NCI-H1436 treated with DMSO at 0.1 percent for 48 hours (cell line): ENCODE measurements at places on chromosomes 3 and 15.

DNA sequence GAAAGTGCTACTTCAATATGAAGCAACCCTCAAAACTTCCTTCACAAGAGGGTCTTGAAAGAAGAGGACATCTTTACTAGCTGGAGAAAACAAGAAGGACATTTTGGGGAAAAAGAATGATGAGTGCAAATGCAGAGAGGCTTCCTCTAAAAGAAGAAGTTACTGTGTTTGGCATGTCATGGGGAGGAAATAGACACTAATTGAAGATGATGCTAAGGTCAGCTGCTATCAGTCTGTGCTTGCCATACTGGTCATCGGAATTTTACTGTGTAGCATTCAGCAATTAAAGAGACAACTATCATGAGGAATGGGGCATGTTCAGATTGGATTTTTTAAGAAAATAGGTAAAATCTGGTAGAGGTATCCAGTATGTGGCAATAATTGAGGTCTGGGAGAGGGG lies 60.0 kb downstream of the THRB start:
- DNase-seq = no peak

- no peak for DNase-seq
Measured at GRCh38 chr3:147383617-147384016, 22.7 kb downstream of the ZIC4 start.

- DNase-seq = no peak
Measured at GRCh38 chr3:61564395-61565059, 3.2 kb downstream of the PTPRG start.

DNA sequence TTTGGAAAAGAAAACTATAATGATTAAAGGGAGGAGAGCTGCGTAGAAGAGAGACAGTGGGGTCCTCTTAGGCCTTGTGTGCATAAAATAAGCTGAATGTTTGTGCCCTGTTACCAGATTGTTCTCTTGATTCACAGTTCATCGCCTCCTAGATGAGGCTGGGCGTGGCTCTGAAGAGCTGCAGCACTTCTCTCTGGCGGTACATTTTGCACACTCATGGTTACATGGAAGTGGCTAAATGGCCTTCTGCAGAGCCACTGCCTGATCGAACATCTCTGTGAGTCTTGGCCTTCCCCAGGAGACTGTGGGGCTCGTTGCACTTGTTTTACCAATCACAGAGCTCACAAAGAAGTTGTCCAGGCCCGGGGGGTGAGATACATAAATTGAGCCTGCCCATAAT lies 208.8 kb downstream of the GABRG3 start:
- no peak for DNase-seq

DNA sequence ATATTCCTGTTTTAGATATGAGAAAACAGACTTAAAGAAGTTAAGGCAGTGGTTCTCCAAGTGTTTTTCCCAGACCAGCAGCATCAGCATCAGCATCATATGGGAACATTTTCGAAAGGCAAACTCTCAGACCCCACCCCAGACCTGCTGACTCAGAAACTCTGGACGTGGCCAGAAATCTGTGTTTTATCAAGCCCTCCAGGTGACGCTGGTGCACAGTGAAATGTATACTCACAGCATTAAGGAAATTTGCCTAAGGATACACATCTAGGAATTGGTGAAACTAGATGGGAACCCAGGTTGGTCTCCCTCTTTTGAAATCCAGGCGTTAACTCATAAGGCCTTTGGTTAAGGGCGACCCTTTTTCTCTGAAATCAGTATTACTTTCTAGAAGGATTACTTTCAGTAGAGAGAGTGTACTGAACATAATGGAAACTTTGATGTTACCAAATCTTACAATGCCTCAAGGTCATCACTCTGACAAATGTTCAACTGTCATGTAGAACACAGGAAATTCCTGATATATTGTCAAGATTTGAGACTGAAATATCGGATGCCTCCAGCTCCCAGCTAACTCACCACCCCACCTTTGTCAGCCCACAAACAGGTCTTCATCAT lies 910.2 kb downstream of the ROBO1 start:
- DNase-seq = no peak

DNA sequence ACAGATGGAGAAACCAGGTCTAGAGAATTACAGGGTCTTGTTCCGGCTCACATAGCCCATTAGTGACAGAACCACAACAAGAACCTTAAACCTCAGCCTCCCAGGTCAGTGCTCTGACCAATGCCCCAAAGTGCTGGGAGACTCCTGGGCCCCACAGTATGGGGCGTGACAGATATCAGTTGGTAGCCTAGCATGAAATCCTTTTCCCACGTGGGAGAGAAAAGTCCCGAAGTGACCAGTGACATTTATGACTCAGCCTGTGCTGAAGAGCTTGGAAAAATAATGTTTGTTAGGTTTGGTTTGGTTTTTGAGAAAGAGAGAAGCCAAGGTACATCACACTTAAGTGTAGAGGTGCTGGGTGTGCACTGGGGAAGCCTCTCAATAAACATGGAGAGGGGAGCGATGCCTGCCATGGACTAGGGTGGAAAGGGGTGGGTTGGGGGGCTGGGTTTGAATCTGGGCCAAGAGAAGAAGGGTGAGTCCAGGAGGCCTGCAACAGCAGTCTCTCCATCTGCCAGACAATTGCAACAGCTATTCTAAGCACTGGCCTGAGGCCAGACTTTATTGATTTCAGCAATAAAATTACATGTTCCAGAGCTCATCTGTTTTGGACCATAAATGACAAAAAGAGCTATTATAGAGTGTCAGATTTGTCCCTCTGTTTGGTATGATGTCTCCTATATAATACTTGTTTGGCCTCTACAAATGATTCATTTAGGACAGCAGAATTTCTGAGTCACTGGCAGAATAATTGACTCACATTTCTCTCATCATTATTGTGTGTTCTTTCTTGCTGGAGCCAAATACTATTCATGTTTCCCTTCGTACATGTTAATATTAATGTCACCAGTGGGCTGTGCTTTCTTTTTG lies 43.4 kb downstream of the C2CD4A start:
- DNase-seq = peak; percentile 4

DNA sequence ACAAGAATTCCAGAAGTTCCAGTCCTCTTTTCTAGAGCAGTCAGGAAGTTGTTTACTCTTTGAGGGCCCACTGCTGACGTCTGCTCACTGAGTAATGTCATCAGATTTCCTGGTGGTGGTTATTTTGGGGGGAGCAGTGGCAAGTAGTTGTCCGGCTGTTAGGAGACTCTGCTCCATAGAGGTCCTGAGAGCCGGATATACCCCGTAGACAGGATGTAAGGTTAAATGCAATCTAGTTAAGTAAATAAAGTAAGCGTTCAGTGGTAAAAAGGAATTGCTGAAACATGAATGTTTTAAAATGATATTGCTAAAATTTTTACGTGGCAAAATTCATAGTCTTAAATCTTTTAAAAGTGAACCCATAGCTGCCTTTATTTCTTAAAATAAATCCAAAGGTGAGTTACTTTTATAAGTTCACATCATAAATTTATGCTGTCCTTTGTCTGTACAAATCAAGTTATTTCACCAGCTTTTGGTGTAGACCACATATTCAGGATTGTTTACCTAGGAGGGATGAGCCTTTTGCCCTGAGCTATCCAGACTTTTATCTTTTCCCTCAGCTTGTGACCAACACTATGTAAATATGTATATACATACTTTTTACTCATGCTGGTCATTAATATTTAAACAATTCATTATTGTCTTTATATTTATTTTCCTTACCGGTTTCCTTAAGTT lies 65.8 kb downstream of the PDE8A start:
- DNase-seq = no peak

GRCh38 chr3:24158761-24159454 lies 213.8 kb downstream of the NR1D2 start:
- no peak for DNase-seq

DNA sequence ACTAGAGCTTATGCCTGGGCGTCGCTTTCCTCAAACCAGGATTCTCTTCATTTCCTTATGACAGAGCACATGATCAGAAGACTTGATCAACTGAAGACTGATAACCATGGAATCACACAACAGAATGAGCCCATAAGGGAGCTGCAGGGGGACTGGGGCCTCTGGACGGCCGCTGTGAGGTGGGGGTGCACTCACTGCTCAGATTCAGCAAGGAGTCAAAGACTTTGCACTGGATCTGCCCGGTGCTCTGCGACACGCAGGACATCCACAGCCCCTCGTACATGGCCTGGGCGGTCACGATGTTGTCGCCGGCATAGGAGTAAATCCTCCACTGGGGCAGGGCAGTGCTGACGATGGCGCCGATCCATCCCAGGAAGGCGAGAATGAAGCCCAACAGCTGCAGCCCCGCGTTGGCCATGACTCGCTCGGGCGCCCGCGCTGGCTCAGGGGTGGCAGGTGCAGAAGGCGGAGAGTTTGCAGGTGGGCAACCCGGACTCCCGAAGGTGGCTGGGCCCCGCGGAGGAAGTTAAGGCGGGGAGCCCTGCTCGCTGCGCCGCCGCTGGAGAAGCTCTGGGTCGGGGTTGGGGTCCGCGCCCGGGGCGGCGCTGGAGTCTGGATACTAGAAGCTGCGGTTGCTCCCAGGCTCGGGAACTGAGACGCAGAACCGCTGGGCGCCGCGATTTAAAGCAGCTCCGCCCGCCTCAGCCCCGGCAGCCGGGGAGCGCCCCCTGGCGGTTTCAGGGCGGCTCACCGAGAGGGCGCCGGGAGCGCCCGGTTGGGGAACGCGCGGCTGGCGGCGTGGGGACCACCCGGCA lies at the start of gene CLDN1:
Gene CLDN1 (minus strand): TSS at position 658 of the 815 bp plus-strand sequence. CDS start 240 bp downstream, at position 418.
- DNase-seq = no peak

GRCh38 chr15:41205315-41205714 lies 25.2 kb downstream of the EXD1 start:
- DNase-seq = no peak

GRCh38 chr3:195102609-195103467 lies 168.1 kb downstream of the XXYLT1 start:
- DNase-seq = no peak

GRCh38 chr3:133894353-133895207 lies 1.1 kb downstream of the RAB6B start:
- DNase-seq = no peak

GRCh38 chr3:32392536-32393302 lies 1.1 kb downstream of the CMTM7 start:
- DNase-seq = no peak

DNA sequence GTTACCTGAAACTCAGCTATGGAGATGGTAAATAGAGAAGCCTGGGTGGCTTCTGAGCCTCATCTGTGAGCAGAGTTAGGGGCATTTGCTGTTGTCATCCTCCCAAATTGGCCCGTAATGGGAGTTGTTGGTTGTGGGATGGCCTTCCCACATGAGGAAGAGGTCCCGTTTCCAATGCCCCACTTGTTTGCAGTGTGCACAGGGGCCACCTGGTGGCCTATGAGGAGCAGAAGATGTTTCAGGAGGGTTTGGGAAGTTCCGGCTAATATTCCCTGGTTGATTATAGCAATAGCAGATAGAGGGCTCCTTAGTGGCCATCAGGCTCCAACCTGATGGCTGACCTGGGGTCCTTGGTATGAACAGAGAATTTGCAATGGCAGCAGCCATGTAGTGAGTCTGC lies 1546.5 kb downstream of the OTOL1 start:
- DNase-seq = no peak

DNA sequence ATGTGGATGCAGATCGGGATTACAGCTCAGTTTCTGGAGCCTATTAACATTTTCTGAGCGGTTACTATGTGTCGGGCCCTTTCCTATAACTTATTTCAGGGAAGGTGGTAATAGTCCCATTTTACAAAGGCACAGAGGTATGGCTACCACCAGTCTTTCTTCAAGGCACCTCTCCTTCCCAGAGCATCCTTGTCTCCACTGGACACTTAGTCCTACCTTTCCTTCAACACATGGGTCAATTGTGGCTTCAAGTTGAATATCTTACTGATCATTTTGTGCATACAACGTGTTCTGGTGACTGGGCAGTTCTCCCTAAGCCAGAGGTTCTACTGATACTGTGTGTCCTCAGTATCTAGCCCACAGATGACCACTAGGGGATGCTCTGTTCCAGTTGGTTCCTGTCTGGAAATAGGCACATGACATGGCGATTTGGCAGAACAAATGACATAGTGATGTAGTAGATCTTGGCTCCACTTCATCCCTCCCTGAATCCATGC lies 60.7 kb upstream of the CMTM8 start:
- DNase-seq = no peak

- DNase-seq = no peak
Measured at GRCh38 chr3:30407651-30408050, 198.8 kb upstream of the TGFBR2 start.

DNA sequence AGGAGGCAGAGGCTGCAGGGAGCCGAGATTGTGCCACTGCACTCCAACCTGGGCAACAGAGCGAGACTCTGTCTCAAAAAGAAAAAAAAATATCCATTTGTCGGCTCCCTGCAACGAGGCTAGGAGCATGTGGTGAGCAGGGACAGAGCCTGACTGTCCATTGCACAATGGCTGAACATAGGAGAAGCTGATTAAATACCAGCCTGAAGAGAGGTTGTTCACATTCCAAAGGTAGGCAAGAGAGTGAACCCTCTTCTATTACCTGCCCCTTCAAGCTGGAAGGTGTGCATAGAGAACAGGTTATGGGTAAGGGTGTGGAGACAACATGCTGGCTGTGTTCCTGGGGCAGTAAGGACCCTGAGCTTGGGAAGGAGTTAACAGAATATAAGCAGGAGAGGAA lies 78.7 kb downstream of the DAPK2 start:
- no peak for DNase-seq

GRCh38 chr3:54827056-54827687 lies 100.7 kb downstream of the LRTM1 start:
- DNase-seq = no peak

DNA sequence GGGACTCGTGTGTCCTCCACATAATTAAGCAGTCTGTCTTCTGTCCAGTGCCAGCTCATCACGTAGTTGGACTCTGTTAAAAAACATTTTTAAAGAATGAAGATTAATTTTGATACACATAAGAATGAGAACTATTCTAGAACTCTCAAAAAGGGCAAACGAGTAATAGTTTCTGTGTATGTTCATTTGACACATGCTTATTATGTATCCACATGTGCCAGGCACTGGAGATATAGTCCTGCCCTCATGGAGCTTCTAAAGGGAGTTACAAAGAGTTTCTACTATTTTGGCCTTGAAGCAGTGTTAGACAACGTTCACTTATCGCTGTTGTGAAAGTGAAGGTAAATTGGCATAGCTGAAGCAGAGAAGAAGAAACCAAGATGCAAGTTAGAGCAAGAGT lies 326.7 kb upstream of the CTDSPL start:
- DNase-seq = no peak

DNA sequence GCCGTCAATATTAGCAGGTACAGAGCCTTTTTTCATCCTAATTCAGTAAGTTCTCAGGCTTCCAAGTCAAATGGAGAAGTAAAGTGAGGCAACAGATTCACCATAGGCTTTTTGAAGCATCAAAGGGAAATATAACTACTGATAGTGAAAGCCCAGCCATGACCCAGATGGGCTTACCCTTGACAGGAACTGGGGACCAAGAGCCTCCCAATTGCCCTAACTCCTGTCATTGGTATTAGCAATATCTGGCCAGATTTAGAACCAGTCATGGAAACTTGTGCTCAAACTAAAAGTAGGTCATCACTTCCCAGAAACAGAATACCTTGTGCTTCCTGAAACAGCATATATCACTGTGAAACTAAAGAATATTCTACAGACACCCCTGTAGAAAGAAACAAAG lies 33.0 kb downstream of the NME9 start:
- DNase-seq = no peak
